ENCODE measurements at places on chromosomes 7 and 10. TPM values are rescaled to one million over a fixed set of nuclear protein-coding genes. Genes with fewer than 3 reads are reported as not detected.

Gene CALHM3
- polyA plus RNA-seq, result not detected

DNA sequence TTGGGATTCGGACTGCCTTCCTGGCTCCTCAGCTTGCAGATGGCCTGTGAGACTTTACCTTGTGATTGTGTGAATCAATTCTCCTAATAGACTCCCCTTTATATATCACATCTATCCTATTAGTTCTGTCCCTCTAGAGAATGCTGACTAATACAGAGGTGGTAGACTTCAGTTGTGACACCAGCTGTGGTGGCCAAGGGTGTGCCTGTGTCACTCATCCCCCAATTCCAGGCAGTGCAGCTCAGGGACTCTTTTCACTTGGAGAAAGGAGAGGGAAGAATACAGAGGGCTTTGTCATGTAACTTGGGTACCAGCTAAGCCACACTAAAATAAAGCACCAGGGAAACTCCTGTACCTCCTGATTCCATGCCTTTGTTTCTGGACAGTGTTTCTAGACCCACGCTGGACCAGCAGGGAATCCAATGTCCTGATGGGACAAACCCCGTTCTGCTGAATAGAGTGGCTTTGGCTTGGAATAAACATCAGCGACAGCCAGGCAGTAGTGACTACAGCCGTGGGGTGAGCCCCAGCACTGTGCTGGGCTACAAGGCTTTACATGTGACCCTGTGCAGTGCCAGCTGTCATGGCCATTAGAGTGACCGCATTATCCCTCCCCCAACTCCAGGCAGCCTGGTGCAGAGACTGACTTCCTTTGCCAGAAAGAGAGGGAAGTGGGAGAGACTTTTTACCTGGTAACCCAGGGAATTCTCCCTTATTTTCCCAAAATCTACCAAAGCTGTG, 233.6 kb downstream of the ANK3 start:
- DNase-seq, result no peak

GRCh38 chr7:35495377-35495776, 199.6 kb downstream of the HERPUD2 start:
- DNase-seq, result no peak

DNA sequence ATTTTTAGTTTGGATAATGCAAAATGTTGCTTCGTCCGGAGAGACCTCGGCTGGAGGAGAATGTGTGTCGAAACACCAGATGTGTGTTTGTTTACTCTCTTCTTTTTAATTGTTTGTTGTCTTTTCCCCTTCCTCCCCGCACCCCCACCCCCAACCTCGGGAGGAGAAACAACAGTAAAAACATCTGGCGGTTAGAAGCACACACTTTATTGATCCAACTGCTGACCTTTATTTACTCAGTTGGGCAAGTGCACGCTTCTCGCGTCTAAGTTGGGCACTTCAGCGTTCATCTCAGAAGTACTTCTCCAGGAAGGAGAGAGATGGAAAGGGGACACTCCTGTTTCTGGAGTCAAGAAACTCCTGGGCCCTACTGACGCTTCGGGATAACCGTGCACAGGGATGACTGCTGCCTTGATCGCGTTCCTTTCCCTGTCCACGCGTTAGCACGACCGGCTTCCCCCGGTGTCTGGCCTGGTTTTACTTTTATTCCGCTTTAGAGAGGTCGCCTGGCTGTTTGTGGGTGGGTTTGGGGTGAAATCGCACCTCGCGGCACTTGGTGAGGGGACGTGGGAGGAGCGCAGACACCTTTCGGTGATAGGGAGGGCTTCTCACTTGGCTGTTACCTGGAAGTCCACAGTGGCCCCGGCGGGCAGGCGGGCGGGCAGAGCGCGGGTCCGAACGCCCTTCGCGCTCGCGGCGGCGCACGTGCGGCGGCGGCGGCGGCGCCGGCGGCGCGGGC, 168.3 kb upstream of the PPP1R3A start:
- DNase-seq, result peak; percentile 70

Gene CUBN
- 0.18 TPM for polyA plus RNA-seq

Gene LRRC18
- not detected for polyA plus RNA-seq

DNA sequence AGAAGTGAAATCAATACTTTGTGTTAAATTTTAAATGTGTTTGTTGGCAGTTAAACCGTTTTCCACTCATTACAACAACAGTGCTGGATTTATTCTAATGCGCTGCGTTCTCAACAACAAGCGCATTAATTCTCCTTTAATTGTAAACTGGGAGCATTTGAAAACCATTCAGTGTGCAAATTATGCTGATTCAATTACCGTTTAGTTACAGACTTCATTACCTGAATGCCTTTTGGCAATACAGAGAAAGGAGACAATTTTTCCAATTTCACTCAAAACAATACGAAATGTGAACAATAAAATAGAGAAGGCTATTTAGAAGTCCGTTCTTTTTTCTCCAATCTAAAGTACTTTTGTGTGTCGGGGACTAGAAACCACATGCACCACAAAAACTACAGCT, 4.2 kb downstream of the NXPH1 start:
- no peak for DNase-seq

DNA sequence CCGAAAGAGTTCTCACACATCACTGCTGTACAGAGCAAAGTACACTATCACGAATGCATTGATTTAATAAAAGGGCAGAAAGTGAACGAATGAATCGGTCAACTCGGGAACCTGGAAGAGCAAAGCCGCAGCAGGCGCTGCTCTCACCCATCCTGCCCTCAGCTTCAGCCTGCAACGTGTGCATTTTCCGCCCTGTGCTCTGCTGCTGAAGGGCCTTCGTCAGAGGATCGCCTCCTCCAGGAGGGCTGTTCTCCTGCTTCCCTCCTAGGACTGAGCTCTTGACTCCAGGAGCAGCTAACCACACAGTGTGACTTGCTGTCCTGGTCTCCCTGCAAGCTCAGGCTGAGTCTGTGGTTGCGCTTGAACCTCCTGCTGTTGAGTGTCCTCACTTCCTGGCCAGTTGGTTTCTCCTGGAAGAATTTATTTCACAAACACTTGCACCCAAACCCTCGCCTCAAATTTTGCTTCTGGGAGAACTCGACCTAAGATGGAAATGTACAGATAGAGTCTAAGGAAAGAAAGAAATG, 473.0 kb upstream of the KLF6 start:
- no peak for DNase-seq

DNA sequence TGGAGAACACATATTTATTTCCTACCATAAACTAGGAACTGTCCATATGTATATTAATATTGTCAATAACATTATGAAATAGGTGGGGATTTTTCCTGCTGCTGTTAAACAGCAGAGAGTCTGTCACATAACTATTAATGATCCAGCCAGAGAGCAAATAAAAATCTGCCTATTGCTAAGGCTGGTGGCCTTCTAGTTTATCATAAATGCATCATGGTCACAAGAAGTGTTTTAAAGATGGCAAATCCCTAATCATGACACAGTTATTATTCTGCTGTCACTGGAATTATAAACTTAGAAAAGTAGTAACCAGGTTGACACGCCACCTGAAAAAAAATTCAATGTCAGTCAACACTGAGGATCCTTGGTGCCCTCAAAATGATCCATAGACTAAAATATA, 132.3 kb downstream of the HGF start:
- no peak for DNase-seq

Gene TUBAL3
- 97.7 TPM for polyA plus RNA-seq

GRCh38 chr10:13681528-13681927, 94.8 kb downstream of the PRPF18 start:
- no peak for DNase-seq

DNA sequence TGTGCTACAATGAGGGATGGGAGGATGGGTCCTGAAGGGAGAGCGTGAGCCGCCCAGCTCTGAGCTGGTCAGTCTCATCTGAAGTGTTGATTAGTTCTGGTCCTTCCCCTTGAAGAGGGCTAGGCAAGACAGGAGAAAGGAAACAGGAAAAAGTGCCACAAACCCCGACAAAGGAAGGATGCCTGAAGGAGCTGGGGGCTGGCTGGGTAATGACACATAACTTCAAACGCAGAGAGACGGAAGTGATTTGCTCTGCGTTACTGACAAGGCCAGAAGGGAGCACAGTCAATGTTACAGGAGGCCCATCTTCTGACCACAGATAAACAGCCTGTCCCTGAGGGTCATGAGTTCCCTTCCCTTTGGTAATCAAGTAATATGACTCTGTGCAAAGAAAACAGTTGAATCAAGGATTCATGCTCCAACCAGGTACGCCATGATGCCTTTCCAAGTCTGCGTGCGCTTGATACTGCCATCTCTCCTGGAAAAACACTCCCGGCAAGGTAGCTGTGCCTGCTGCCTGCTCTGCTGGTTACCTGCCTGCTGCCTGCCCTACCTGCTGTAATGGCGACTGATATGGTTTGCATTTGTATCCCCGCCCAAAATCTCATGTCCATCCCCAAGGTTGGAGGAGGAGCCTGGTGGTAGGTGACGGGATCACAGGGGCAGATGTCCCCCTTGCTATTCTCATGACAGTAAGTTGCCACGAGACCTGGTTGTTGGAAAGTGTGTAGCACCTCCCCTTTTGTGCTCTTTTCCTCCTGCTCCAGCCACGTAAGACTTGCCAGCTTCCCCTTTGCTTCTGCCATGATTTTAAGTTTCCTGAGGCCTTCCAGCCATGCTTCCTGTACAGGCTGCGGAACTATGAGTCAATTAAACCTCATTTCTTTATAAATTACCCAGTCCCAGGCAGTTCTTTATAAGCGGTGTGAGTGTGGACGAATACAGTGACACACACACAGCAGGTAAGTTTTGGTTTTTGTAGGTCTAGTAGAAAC, 57.9 kb downstream of the GRB10 start:
- DNase-seq, result no peak

Gene ADRA2A
- polyA plus RNA-seq, result 1.1 TPM

GRCh38 chr7:23469961-23470250, 385 bp downstream of the IGF2BP3 start:
- no peak for DNase-seq

DNA sequence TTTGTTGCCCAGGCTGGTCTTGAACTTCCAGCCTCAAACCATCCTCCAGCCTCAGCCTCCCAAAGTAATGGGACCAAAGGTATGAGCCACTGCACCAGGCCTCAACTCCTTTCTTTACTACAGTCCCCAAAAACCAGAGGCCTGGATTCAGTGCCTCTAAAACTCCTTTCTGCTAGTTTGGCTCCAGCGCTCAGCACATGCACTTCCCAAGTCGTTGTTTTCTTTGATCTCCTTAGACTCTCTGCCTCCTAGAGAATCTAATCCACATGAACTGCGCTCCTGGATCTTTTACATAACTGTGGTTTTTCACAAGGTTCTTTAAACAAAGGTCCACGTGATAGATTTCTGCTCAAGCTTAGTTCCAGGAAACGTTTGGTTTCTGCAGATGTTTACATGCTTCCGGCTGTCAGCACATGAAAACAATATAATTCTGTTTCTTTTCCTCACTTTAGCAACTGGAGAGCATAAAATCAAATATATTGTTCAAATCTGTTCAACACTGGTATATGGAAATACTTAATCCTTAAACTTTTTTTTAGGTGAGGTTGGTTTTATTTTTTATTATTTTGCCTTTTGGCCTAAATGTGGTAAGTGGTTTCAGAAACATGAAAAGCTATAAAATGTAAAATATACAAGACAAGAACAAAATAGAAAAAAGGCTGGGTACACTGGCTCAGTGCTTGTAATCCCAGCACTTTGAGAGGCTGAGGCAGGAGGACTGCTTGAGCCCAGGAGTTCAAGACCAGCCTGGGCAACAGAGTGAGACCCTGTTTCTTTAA, 270.5 kb upstream of the MKLN1 start:
- peak; percentile 46 for DNase-seq

Gene AKR1C3
- polyA plus RNA-seq, result 869 TPM

Gene RNF148
- polyA plus RNA-seq, result 0.67 TPM

DNA sequence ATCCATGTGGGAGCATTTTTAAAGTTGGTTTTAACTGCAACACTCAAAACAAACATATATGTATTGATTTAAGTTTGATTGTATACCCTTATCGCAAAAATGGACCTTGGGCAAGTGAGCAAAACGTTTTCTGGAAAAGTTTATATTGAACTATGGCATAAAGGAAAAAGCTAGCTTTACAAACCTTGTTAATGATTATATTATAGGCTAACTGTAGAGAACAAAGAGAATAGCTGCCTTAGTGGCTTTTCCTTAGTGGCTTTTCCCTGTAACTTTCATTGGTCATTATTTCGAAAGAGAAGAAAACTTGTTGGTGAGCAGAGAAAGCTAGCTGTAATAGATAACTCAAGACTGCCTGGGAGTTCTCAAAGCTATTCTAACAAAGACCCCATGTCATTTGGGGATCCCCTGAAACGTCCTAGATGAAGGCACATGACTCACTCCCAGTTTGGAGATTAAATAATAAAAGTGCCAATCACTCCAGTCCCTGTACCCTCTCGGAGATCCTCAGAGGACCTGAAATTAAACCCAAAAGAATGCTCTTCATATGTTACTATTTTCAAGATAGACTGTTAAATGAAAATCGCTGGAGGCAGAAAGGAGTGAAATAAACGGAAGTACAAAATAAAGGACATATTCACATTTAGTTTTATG, 92.1 kb downstream of the SRI start:
- peak; percentile 52 for DNase-seq

Gene STAG3
- not detected for polyA plus RNA-seq

GRCh38 chr10:5694573-5694972, 9.9 kb downstream of the TASOR2 start:
- no peak for DNase-seq

- no peak for DNase-seq
These were observed 2.3 kb upstream of the SMIM30 start for GRCh38 chr7:113120647-113121046.

Gene CACNA2D1
- polyA plus RNA-seq, result 1.4 TPM

DNA sequence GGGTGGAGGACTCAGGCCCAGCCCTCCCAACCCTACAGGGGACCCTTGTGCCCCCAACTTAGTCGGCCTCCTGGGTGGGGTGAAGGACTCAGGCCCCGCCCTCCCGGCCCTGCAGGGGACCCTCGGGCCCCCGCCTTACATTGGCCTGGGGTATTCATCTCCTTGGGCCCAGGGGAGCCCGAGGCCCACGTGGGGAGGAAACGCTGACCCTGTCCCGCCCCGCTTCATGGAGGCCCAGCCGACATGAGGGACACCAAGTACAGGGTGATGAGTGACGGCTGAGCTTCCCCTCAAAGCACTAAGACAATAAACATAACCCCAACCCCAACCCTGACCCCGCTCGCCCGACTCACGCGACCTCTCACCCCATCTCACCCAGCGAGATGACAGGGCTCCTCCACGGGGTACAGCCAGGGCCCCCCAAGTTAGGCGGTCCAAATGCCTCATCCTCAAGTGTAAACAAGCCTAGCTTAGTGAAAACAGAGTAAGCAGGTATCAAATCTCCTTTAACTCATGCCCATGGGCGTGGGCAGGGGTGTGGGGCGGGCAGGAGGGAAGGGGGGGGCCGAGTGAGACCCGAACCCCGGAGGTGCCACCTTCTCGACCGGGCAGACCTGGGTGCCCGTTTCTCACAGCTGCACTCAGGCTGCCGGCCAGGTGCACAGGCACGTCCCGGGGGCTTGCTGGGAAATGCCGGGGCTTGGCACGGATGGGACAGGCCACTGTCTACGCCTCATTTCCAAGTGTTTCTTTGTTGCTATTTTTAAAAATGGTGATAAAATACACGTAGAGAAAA, 8.2 kb downstream of the CYP2W1 start:
- DNase-seq, result no peak

- DNase-seq, result peak; percentile 63
These were observed 57.6 kb upstream of the ANTXRL start for GRCh38 chr10:46229144-46229563.

Gene PGAM2
- 1.00 TPM for polyA plus RNA-seq

- no peak for DNase-seq
These were observed 370.7 kb downstream of the PPP1R3A start for GRCh38 chr7:113548137-113548536.

Measured in small intestine (tissue), 16 donors.